Suprapubic skin (tissue), 4 donors: ENCODE measurements at places on chromosomes 2 and 18.

GRCh38 chr2:16189836-16190160, 249.4 kb downstream of the MYCN start:
- no peak for DNase-seq

- no peak for DNase-seq
Observed at GRCh38 chr2:180944372-180944771, 36.0 kb upstream of the UBE2E3 start.

DNA sequence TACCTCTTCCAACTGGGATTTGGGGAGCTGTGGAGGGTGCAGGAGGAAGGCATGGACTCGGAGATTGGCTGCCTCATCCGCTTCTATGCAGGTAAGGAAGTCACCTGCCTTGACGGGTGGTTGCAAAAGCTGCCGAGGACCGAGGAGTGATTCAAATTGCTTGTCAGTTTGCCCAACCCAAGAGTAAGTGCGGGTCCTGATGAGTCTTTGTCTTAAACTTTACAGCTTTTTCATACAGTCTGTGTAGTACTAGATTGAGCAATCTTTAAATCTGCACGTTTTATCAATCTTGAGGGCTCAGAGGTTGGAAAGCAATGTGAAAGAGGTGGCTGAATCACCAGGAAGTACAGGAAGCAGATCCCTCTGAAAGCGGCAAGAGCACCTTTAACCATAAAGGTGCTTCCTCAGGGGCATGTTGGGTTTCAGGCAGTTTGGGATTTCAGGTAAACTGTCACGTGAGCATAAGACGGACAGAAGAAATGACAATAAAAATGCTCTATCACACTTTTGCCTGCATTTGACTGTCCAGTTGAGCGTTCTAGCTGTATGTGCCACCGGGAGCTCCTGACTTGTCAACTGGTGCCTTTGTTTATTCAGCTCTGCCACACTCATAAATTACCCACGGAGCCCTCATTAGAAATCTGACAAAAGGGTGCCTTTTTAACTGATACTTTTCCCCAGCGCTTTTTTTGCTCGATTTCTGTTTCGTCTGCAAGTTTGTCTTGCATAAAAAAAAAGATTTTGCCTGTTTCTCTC, 2.0 kb downstream of the PHLPP1 start:
- no peak for DNase-seq

DNA sequence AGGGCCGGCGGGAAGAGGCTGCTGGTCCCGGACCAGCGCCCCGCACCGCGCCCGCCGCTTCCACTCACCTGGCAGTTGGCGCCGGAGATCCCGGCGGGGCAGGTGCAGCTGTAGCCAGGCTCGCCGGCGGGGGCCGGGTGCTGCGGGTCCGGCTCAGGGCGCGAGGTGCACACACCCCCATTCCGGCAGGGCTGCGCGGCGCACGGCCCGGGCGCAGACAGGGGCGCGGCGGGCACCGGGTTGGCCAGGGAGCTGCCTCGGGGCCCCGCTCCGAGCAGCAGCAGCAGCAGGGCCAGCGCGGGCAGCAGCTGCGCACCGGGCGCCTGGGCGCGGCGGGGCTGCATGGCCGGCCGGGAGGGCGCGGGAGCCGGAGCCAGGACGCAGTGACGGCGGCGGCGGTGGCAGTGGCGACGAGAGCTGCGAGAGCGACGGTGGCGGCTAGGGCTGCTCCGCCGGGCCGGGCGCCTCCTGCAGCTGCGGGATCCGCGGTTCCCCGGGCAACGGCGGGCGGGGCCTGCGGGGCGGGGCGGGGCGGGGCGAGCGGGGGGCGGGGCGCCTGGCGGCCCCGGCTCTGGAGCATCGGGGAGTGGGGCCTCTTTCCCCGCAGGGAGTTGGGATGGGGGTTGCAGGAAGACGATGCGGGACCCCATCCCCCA, at the start of gene DNER:
Gene DNER (minus strand): TSS at position 476 of the 656 bp plus-strand sequence. CDS start 132 bp downstream, at position 344.
- no peak for DNase-seq

- DNase-seq = no peak
Observed at GRCh38 chr2:238383743-238384380, 42.9 kb upstream of the ASB1 start.

- DNase-seq = no peak
Observed at GRCh38 chr2:26284132-26284531, 39.4 kb downstream of the HADHB start.

- DNase-seq = no peak
Observed at GRCh38 chr2:71606244-71606643, 152.9 kb downstream of the DYSF start.

DNA sequence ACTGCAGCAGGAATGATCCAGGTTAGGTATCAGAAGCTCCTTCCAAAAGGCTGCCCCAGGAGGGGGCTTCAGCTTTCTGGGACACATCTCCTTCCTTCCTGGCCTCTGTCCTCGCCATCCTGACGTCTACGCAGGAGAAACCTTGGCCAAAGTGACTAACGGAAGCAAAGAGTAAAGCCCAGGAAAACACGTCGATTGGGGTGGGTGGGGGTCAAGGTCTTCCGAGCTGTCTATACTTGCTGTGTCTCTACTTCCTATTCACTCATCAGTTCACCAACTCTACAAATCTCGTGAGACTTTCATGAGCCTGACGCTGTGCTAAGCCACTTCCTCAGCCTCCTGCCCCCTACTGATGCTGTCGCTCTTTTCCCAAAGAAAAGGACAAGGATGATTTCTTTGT, 212.6 kb downstream of the TNS1 start:
- no peak for DNase-seq

DNA sequence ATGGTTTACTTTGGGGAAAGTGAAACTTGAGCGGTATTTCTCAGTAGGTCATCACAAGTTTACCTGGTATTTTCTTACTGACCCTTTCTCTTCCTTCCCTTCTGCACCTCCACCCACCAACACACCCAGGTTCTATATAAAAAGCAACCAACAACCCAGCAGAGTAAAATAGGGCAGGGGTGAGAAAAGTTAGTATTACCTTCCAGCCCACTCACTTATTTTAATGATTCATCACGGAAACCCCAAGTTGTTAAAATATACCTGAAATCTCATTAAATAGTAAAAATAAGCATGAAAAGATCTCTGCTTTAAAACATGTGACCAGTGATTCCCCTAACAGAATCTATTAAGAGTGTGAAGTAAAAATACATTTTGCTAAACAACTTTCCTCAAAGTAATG, 306.1 kb downstream of the ZEB2 start:
- no peak for DNase-seq

DNA sequence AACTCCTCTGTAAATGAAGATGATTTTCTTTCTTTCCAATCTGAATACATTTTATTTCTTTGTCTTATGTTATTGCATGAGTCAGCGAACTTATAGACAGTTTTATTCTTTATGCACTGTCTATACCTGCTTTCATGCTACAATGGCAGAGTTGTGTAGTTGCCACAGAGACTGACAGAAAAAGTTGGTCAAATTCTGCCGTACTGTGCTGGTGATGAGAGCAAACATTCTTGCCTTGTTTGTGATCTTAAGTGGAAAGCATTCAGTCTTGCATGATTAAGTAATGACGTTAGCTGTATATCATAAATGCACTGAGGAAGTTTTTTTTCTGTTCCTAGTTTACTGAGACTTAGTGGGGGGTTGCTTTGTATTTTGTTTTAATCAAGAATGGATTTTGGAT, 32.9 kb downstream of the ZC3H15 start:
- no peak for DNase-seq

DNA sequence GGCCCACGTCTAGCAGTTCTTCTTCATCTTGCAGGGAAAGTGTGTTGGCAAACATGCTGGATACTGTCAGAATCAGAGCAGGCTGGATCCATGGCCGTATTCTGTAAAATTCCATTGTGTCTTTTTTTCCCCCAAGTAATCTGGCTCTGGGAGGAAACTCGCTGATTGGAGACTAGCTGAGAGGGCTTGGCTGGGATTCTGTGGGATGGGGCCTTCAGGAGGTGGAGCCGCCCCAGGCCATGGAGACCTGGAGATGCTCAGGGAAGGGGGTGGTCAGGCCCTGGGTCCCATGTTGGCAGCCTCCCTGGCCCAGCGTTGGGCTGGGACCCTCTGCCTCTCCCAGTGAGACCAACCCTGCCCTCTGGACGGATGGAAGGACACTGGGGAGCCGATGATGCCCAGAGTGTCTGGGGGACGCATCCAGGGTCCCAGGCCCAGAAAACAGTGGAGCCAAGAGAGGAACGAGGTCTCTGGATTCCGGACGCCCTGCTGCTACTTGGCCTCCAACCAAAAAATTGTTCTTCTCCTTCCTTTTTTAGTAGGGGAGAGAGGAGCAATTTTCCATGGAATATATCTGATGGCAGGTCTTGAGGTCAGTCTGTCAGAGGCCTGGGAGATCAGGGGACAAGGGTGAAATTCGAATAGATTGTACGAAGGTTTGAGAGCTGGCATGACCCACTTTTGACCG, 114.5 kb downstream of the AGAP1 start:
- no peak for DNase-seq

DNA sequence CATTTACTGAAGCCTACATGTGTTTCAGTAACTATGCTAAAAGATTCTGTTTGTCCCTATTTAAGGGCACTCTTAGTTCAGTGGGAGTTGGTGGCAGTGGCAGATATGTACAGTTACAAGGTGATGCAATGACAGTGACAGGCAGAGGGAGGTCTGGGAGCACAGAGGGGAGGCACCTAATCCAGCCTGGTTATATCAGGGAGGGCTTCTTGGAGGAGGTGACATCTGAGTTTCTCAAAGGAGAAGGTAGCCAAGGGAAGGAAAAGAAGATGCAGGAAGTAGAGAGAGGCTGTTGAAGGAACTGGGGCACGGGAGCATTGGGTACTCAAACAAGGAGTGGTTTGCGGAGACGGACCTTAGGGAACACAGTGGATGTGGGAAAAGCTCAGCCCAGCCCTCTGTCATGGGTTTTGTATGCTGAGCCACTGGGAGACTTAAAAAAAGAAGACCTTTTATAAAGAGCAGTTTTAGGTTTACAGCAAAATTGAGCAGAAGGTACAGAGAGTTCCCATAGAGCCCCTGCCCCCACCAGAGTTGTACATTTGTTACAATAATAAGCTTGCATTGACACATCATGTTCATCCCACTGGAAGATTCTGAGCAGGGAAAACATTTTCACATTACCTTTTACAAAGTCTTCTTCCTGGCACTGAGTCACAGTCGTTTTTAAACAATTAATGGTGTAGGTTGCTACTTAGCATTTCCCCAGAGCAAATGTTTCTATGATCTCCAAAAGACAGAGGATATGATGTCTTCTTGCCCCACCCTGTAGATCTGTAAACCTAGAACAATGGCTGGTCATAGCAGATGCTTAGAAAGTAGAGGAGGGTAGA, 83.0 kb upstream of the TAF1B start:
- no peak for DNase-seq

DNA sequence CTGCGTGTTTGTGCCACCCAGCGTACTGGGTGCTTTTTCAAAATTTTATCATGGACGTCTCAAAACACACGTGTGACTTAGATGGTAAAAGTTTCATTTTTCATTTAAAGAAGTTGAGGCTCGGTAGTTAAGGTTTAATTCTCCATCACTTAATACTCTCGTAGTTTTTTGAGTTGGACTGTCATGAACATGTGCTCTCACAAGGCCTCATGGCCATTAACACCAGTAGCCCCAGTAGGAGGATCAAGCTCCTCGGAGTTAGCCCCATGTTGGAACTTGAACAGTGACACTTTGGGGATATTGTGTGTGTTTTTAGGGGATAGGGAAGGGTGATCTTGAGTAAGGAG, 15.3 kb downstream of the NMUR1 start:
- no peak for DNase-seq

DNA sequence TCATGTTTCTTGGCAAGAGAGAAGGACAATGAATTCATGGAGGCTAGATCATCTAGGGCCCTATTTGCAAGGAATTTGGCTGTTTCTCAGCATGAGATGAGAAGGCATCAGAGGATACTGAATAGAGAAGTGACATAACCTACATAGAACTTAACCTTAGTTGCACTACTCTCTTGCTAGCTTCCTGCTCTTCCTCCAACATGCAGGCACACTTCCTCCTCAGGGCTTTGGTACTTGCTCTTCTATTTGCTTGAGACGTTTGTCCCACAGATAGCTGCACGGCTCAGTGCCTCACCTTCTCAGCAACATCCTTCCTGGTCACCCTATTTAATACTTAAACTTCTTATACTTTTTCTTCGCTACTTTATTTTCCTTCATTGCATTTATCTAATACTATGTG, 20.0 kb upstream of the LANCL1 start:
- DNase-seq = no peak

DNA sequence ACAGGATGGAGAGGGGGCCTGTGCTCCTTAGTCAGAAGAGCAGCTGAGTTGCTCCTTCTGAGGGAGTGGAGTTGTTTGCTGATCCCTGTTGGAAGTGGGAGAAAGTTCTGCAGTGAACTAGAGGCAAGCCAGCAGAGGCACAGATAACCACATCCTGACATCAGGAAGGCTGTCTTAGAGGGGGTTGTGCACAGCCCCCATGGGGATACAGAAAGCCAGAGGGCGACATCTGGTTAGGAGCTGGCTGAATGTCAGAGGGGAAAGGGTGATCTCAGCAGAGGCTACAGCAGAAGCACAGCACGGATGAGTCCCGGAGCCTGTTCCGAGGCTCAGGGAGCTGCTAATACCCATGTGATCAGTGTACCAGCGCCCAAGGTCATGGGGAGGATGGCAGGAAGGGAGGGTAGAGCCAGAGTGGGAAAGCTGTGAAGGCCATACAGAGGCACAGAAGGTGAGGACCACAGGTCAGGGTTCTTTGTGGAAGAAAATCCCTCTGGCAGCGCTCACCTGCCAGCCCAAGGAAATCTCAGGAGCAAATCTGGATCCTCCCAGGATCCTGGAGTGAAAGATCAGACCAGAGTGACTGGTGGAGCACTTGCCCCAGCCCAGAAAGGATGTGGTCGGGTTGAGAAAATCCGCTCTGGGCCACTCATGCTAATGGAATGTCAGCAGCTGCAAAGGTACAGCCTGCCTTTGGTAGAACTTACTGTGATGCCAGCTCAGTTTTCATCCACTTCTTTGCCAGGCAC, 111.8 kb downstream of the STPG4 start:
- DNase-seq = no peak

GRCh38 chr2:225773148-225773547, 373.6 kb downstream of the NYAP2 start:
- no peak for DNase-seq

DNA sequence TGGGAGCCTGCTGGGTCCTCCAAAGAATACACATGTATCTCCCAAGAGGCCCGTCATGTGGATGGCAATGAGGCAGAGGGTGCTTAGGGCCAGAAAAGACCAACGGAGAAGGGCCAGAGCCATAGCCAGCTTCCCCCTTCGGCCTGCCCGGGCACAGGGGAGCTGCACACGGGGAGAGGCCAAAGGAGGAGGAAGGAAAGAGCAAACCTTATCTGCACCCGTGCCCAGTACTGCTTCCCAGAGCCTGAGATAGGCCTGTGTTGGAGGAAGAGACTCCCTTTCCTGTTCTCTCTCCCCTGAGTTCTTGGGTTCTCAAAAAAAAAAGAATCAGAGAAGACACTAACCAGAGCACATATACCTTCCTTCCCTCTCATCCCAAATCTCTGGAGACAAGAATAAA, 250.3 kb downstream of the ANAPC1 start:
- DNase-seq = no peak

DNA sequence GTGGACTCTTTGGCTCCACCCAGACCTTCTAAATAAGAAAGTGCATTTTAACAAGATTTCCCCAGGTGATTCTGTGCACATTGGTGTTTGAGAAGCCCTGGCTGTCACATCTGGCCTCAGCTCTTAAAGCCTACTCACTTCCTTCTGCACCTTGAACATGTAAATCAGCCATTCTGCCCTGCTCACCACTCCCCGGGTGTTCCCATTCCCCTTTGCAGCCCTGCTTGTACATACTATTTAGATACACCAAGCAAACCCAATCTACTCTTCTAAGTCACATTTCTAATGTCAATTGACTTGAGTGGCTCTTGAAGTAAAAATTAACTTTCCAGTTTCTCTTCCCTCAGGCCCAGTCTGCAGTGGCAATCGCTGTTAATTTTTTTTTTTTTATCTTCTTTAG, 13.1 kb upstream of the SCN1A start:
- no peak for DNase-seq

GRCh38 chr2:84897773-84898172, 7.7 kb upstream of the TMSB10 start:
- no peak for DNase-seq
